Stimulated activated CD8-positive, alpha-beta memory T cell treated with anti-CD3 and anti-CD28 coated beads, Interleukin-2, amount 100 ng/mL, for 48 hours (primary cell): ENCODE measurements at places on chromosomes 11 and 22.

- DNase-seq = no peak
Measured at GRCh38 chr11:110069158-110069737, 23.9 kb upstream of the ZC3H12C start.

DNA sequence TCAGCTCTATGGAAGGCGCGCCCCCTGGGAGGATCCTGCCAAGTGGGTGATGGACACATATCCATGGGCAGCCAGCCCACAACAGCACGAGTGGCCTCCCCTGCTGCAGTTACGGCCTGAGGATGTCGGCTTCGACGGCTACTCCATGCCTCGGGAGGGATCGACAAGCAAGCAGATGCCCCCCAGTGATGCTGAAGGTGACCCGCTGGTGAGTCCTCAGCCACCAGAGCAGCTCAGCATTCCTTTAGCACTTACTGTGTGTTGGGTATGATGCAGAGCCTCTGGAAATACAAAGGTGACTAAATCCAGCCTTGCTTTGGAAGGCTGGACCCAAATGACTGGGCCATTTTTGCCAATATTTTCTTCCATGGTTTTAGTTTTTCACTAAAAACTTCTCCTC lies 45.7 kb downstream of the DBX1 start:
- no peak for DNase-seq

- no peak for DNase-seq
Measured at GRCh38 chr11:57444362-57445121, 15.8 kb upstream of the RTN4RL2 start.

DNA sequence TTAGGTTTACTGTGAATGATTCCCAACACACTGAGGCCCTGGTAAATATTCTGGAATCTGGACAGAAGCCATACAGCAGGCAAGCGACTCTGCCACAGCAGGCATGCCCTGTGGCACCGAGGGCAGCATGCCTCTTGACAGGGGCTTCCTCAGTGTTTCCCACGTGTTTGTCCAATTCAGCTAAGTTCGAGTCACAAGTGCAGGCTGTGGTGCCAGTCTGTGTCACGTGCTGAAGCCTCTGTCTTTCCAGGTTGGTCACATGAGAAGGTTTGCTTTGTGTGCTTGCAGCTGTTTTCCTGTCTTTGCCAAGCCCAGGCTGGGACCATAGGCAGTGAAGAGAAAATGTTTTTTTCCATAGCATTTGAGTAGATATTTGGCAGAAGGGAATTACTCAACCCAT lies 2.4 kb upstream of the PPFIBP2 start:
- DNase-seq = no peak

GRCh38 chr11:107427569-107428180 lies 29.9 kb downstream of the CWF19L2 start:
- no peak for DNase-seq

- no peak for DNase-seq
Measured at GRCh38 chr22:48755059-48755949, 1072.4 kb downstream of the BRD1 start.

DNA sequence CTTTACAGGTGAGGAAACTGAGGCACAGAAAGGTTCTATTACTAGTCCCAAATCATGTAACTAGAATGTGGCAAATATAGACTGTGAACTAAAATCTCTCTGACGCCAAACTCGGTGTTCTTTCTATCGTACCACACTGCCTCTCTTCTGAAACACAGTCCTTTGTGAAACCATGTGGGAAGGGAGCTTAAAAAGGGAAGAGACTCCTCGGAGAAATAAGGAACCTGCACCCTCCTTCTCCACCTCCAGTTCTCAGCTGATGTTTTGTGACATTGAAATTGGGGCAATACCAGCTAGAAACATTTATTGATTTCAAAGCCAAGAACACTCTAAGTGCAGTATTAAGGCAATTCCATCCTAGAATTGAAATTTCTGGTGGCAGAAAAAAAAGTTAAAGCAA lies 76.4 kb upstream of the DRD2 start:
- no peak for DNase-seq

DNA sequence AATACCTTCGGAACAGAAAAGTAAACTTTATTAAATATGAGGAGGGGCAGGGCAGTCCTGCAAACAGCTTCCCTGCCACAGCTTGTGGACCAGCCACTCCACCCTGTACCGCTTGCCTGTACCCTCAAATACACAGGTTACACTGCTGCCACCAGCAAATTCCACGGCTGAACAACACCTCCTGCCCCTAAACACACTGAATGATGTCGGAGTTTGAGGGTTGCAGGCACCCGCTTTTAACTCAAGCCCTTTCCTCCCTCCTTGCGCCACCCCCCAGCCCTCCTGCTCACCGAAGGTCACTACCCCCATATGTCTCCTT lies 4.0 kb downstream of the VSIG2 start:
- no peak for DNase-seq

GRCh38 chr22:23157560-23158515 lies 12.6 kb downstream of the RAB36 start:
- DNase-seq = no peak

DNA sequence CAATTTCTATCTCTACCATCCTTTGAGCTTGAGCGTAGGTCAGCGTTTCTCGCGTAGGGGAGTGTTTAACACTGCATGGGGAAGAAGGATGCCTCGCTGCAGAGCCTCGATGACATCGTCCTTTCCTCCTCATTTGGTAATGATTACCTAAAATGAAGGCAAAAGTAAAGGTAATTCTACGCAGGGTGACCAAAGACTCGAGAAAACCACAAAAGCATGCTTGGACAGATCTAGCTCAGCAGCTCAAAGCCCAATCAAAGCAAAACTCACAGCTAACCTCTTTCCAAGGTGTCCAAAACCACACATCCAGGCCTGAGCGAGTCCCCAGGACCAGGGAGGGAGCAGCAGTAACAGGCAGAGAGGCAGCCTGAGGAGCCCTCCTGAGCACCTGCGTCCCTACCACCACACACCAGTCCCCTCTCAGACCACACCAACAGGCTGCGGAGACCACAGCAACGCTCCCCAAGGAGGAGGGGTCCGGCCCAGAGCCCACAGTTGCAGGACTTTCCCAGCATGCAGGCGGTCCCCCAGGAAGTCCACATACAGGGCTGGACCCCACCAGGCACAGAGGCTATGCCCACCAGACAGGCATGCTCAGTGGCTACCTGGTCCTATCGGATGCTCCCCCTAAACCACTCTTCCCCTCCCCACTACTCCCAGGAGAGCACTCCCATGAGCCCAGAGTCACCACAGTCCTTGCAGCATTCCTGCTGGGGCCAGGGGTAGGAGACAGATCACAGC lies 3.3 kb downstream of the BRD1 start:
- DNase-seq = no peak

GRCh38 chr11:17273668-17274282 lies 2.8 kb upstream of the NUCB2 start:
- DNase-seq = no peak

GRCh38 chr11:34345540-34345876 lies 12.3 kb downstream of the ABTB2 start:
- DNase-seq = no peak

DNA sequence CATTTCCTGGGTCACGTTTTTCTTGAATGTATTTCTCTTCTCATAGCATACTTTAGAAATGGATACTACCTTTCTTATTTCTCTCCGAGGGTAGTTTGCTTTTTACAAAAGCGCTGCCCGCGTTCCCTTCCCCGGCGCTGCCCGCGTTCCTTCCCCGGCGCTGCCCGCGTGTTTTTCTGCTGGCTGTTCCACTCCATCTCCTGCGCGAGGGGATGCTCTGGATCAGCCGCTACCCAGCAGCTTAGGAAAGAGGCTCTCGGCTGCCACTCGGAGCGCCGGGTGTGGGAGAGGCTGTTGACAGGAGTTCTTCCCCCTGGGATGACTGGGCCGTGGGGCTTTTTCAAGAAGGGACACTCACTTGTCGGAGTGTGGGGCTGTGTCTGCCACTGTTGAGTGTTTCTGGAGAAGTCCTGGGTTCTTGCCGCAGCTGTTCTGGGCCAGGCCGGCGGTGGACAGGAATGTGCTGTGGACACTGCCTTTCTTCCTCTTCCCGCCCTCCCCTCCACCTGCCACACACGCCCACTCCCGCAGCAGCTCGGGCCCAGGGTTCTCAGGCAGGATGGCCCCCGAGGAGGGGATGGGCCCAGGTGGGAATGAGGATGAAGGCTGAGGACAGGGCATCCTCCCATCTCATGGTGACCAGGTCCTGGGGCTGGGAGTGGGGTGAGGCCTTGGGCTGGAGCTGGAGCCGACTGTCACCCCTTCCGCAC lies 30.6 kb downstream of the GLB1L2 start:
- DNase-seq = no peak

- DNase-seq = no peak
Measured at GRCh38 chr22:32469799-32470212, 4.8 kb upstream of the FBXO7 start.

DNA sequence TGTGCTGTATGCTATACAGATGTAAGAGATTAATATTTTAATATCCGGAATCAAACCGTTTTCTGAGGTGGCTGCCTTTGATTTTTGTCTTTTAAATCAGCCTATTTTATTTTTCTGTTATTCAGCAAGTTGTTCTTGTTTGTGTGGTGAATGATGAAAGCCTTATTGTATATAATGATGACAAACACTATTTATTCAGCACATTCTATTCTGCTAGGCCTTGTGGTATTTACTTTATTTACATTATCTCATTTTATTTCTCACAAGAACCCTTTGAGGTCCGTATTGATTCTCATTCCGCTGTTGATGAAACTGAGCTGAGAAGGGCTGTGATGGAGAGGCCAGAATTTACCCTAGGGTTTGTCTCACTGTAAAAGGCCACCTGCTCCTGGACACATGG lies 40.5 kb downstream of the KREMEN1 start:
- DNase-seq = no peak

DNA sequence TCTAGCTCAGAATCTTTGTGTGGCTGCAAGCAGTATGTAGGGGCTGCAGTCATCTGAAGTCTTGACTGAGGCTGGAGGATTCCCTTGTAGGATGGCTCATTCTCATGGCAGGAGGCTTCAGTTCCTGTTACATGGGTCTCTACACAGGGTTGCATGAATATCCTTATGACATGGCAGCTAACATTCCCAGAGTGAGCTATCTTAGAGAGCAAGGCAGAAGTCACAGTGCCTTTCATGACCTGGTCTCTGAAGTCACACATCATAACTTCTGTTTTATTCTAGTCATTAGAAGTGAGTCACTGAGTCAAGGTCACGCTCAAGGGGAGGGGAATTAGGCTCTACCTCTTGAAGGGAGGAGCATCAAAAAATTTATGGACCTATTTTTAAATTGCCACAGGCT lies 10.3 kb upstream of the SPON1 start:
- no peak for DNase-seq

GRCh38 chr22:49930596-49931412 lies 12.4 kb downstream of the CRELD2 start:
- DNase-seq = no peak

DNA sequence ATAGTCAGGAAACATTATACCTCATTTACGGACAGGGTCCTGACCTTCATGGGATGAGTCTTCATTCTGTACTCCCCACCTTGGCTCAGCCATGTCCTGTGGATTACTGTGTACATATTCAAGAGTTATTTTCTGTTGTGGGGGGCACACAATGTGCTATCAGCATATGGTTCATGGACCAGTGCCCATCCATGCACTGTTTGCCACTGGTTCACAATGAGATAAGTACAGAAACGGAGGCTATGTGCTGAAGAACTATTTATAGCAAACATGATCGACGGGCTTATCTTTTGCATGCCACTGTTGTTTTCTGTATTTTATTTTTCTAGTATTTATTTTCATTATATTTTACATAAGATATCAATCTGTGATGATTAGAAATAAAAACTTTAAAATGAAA lies 56.4 kb upstream of the CCDC89 start:
- DNase-seq = no peak

DNA sequence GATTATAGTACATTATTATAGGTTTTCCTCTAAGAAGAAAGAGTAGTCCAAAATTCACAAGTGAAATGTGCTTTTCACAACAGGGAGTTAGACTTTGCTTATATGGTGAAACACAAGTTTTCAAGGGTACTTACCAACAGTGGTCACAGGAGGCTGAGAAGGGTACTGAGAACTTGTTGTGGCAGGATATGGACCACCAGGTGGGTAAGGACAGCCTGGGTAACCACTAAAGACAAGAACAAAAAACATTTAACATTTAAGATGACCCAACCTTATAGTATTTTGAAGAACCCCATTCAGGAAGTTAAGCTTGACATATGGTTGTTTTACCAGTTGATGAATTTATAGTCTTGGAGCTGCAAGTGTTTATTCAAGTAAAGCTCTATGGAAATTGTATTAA lies 24.4 kb downstream of the TSG101 start:
- no peak for DNase-seq

DNA sequence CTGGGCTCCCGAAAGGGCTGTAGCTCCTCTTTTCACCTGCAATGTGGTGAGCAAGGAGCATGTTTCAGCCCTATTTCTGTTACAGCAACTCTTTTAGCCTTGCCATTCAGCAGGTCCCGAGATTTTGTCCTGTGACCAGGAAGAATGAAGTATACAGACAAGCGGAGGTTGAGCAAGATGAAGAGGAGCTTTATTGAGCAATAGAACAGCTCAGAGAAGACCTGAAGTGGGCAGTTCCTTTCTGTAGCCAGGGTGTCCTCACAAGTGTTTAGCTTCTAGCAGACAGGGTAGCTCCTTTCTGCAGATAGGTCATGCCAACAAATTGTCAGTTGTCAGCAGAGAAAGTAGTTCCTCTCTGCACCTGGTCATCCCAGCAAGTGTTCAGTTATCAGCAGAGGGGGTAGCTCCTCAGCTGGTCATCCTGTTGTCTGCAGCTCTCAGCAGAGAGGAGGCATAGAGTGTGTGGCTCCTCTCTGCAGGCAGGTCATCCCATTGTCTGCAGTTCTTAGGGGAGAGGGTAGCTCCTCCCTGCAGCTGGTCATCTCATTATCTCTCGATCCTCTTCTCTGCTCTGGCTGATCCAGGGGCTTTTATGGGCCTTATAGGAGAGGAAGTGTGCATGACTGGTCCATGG lies 5.4 kb upstream of the OR56A4 start:
- DNase-seq = no peak

- DNase-seq = no peak
Measured at GRCh38 chr22:46030231-46030880, 53.4 kb upstream of the WNT7B start.

DNA sequence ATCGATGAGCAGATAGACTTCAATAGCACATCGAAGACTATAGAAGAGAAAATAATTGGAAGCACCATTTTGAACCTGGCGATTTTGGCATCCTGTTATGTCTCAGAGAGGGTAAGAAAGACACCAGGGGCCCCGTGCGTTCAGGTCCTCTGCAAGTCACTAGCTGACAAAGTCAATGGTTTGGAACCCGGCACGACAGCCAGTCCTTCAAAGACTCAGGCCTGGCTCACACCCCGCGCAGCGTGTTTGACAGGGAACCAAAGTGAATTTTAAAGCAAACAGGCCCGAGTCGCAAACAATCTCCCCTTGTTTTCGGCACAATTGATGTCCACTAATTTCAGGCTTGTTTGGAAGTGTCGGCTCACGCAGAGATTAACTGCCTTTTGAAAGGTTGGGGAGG lies 716.6 kb downstream of the BRD1 start:
- no peak for DNase-seq

GRCh38 chr11:13461291-13461690 lies 1.7 kb downstream of the BTBD10 start:
- DNase-seq = no peak
